ENCODE measurements at places on chromosomes 6 and 20. TPM values are rescaled to one million over a fixed set of nuclear protein-coding genes. Genes with fewer than 3 reads are reported as not detected.

ULBP3 gene
- not detected for polyA plus RNA-seq

CCN6 gene
- not detected for polyA plus RNA-seq

FAXC gene
- 8.0 TPM for polyA plus RNA-seq

POU5F1 gene
- polyA plus RNA-seq, result 13.0 TPM

CALHM4 gene
- not detected for polyA plus RNA-seq

MAK gene
- 0.06 TPM for polyA plus RNA-seq

DSP gene
- 53.9 TPM for polyA plus RNA-seq

XKR7 gene
- polyA plus RNA-seq, result not detected

ADGRB3 gene
- 0.61 TPM for polyA plus RNA-seq

FRK gene
- polyA plus RNA-seq, result 1.0 TPM

OPN5 gene
- not detected for polyA plus RNA-seq

SNAP25 gene
- polyA plus RNA-seq, result 2.4 TPM

ADAM33 gene
- 11.1 TPM for polyA plus RNA-seq

SLC22A2 gene
- not detected for polyA plus RNA-seq

IPCEF1 gene
- 0.44 TPM for polyA plus RNA-seq

ADGRF4 gene
- polyA plus RNA-seq, result not detected

PPP1R16B gene
- 1.5 TPM for polyA plus RNA-seq

PRSS35 gene
- 0.08 TPM for polyA plus RNA-seq

MLN gene
- polyA plus RNA-seq, result not detected

RFX6 gene
- 0.55 TPM for polyA plus RNA-seq

OTOR gene
- polyA plus RNA-seq, result not detected

SYTL3 gene
- 3.4 TPM for polyA plus RNA-seq

C20orf144 gene
- polyA plus RNA-seq, result 0.31 TPM

SOBP gene
- polyA plus RNA-seq, result 3.1 TPM

SPTLC3 gene
- polyA plus RNA-seq, result 1.1 TPM

ATP9A gene
- polyA plus RNA-seq, result 3.2 TPM

STX11 gene
- 2.2 TPM for polyA plus RNA-seq

NKAPL gene
- polyA plus RNA-seq, result 0.87 TPM

TSHZ2 gene
- polyA plus RNA-seq, result 4.7 TPM

FABP7 gene
- polyA plus RNA-seq, result not detected

TMEM170B gene
- polyA plus RNA-seq, result 1.1 TPM

SEL1L2 gene
- not detected for polyA plus RNA-seq

STMND1 gene
- not detected for polyA plus RNA-seq

LY86 gene
- polyA plus RNA-seq, result 2.7 TPM

NOX3 gene
- not detected for polyA plus RNA-seq

THBS2 gene
- 0.70 TPM for polyA plus RNA-seq

AVP gene
- not detected for polyA plus RNA-seq

MRAP2 gene
- polyA plus RNA-seq, result 5.5 TPM

RUNX2 gene
- polyA plus RNA-seq, result 2.7 TPM

MUC21 gene
- polyA plus RNA-seq, result 131 TPM

RPRD1B gene
- polyA plus RNA-seq, result 10.2 TPM

TUBE1 gene
- polyA plus RNA-seq, result 9.3 TPM

VWA7 gene
- 1.4 TPM for polyA plus RNA-seq

BPI gene
- polyA plus RNA-seq, result not detected

LZTS3 gene
- polyA plus RNA-seq, result 16.6 TPM

RIPPLY2 gene
- not detected for polyA plus RNA-seq

SLC35D3 gene
- 0.08 TPM for polyA plus RNA-seq

CPXM1 gene
- 0.92 TPM for polyA plus RNA-seq

PAX1 gene
- not detected for polyA plus RNA-seq

Data from stomach (tissue), 19 donors.